ENCODE measurements at places on chromosomes 4 and X. TPM values are rescaled to one million over a fixed set of nuclear protein-coding genes. Genes with fewer than 3 reads are reported as not detected.
A peak's percentile ranks its signal among the peaks of the same experiment; 100 is the strongest.

SRP72 gene
- 76.9 TPM for total RNA-seq

MAGEA11 gene
- not detected for total RNA-seq

DOK7 gene
- total RNA-seq, result 4.5 TPM

HSFX2 gene
- total RNA-seq, result not detected

FAM114A1 gene
- total RNA-seq, result 39.6 TPM

PFKFB1 gene
- 0.14 TPM for total RNA-seq

CSN1S1 gene
- not detected for total RNA-seq

DNA sequence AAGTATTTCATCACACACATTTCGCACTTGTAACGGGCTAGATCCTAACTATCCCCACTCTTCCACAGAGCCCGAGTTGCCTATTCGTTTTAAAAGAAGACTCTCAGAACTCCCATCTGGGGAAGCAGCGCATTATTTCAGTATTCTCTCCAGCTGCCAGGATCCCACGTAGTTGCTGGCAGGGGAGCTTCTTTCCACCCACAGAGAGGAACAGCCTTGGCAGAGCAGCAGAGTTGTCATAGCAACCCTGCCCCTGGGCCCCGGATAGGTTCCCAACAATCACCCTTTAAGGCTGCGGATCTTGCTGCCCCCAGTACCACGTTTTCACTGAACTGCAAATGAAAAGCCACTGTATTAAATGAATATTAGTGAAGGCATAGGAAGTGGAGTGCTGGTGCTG, 106.7 kb downstream of the GPM6A start:
- no peak for DNase-seq

- DNase-seq, result no peak
Measured at GRCh38 chr4:3352505-3352904, 59.7 kb downstream of the RGS12 start.

GRCh38 chr4:55312489-55313101, 33.4 kb upstream of the SRD5A3 start:
- DNase-seq, result peak; percentile 9

GRCh38 chr4:157882901-157883300, 289.9 kb downstream of the GASK1B start:
- DNase-seq, result no peak

- DNase-seq, result peak; percentile 89
Measured at GRCh38 chrX:29662759-29663503, 552.4 kb upstream of the MAGEB2 start.

GRCh38 chr4:168433571-168433970, 46.7 kb downstream of the DDX60L start:
- DNase-seq, result no peak

DNA sequence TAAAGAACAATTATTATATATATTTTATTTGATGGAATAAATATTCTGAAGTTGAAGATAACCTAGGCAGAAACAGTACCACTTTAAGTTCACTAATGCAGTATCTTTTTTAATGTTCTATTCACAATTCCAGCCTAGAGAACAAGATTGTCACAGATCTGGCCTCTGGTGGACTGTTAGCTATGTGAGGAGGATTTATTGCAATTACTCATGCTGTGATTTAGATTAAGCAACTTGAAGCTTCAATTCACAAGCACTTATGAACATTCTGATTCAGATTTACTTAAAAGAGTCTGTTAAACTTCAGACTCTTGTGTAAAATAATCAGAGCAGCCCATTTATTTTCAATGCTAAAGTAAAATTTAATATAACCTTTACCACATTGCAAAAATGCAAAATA, 1489.8 kb downstream of the STIM2 start:
- no peak for DNase-seq

- no peak for DNase-seq
Measured at GRCh38 chrX:155959018-155959587, 38.4 kb upstream of the IL9R start.

GRCh38 chr4:33057736-33058135, 2337.6 kb downstream of the PCDH7 start:
- DNase-seq, result no peak

GRCh38 chrX:120560405-120560841, 339 bp downstream of the CUL4B start:
- DNase-seq, result no peak

- no peak for DNase-seq
Measured at GRCh38 chr4:150906987-150907633, 108.0 kb downstream of the LRBA start.

DNA sequence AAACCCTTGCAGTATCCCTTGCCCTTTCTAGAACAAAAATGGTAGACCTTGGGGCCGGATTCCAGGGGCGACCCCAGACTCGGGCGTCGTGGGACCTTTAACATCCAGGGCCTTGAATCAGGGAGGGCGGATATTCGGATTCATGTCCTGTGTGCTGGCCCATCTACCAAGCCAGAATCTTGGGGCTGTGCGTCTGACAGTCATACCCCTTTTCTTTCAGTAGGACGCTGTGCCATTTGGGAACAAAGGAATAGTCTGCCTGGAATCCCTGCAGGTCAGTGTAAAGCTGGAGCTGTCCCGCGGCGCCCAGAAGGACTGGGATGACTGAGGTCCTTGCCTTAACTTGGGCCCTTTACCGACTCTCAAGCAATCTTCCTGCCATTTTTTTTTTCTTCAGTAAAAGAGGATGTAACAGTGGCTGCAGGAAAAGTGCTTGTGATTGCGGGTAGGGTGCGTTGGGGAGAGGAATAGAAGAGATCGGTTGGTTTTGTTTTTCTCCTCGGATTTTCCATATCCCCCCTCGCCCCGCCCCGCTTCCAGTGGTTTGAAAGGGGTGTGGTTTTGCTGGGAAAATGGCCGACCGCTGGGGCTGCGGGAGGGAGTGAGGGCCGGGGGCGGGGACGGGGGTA, 518 bp downstream of the ARMCX1 start:
- DNase-seq, result no peak

Data from kidney epithelial cell (primary cell).